Forelimb muscle (tissue), 1 donor: ENCODE measurements at places on chromosomes 1 and 21.

DNA sequence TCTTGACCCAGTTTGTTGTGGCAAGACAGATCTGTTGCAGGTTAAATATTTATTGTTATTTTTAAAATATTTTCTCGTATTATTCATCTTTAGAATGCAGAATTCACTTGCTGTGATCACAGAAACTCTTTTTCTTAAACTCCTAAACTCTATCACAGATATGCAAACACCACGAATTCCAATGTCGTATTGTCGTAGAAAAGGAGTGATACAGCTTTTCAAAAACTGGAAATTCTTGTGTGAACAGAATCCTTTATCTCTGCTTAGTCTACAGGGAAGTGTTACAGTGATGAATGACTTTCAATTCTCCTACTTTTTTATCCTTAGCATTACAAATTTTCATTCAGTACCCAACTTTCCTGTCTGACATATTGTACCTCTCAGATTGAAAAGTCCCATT is 1329.5 kb upstream of the B3GALT2 start:
- DNase-seq: no peak

DNA sequence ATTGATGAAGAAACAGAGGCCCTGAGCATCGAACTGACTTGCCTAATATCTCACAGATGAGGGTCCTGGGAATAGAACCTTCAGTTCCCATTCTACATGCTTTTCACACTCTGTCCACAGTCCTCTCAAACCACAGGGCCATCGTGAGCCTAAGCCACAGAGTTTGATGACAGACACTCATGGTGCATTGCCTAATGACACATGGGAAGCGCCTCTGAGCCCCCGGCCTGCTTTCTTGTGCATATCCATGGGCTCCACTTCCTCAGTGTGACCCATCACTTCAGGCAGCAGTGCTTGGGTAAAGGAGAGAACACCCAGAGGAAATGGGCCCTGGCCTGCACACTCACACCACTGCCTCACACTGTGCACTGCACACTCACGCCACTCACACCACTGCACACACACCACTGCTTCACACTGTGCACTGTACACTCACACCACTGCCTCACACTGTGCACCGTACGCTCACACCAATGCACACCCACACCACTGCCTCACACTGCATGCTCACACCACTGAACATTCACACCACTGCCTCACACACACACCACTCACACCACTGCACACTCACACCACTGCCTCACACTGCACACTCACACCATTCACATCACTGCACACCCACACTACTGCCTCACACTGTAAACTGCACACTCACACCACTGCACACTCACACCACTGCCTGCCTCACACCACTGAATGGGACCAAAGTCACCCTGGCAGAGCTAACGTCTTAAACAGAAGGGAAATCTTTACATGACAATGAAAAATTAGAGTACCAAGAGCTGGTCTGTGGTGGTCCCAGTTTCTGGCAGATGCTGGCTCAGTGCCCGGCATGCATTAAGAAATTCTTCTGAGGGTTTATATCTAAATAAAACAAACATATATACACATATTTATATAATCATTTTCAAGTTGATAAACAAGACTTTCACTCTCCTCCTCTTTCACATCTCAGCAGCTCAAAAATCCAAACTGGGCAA is 53.0 kb downstream of the KANK4 start:
- DNase-seq: no peak

DNA sequence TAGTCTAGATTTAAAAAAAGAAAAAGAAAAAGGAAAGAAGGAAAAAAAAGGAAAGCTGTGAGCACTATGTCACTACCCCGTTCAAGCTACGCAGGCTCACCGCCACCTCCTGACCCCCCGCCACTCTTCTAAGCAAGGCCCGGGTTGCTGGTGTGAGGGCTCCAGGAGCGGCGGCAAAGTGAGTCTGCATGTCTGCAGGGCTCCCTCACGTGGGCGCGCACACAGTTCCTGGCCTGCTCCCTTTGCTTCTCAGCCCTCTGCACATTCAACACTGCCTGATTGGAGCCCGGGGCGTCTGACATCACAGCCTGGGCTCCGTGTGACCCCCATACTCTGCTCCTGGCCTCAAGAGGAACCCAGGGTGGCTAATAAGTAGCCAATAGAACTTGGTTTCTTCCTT is 81.4 kb upstream of the TLR5 start:
- no peak for DNase-seq

DNA sequence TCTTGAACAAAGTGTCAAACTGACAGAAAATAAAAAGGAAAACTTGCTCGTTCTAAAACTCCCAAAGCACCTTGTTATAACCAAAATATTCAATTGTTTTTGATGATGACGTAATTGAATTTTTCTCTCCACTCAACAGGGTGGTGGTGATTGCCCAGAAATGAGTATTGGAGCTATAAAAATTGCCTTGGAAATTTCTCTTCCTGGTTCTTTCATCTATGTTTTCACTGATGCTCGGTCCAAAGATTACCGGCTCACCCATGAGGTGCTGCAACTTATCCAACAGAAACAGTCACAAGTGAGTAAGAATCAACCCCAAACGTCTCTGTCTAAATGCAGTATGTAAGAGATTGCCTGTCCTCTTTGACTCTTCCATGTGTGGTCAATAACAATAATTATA is 130.1 kb downstream of the HMCN1 start:
- no peak for DNase-seq

- DNase-seq: no peak
Measured at GRCh38 chr1:42684139-42684538, 1.9 kb downstream of the YBX1 start.

DNA sequence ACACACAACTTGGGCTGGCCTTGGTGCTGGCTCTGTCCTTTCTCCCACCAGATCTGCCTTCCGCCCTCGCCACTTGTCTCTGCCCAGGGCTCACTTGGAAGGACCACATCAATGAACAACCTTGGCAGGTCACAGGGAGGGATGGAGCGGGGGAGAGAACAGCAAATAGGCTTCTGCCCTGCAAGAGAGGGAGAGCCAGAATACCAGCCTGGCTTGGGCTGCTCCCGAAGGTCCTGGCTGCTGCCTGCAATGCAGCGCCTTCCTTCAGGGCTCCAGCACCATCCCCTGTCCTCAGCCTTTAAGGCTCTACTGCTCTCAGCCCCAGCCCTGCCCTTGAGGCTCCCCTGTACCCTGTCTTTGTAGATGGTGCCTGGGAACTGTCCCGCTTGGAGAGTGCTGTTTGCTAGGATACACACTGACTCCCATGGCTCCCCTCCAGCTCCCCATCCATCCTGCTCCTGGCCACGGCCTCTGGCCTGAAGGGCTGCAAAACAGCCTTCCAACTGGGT is 43.8 kb downstream of the HIVEP3 start:
- DNase-seq: no peak

DNA sequence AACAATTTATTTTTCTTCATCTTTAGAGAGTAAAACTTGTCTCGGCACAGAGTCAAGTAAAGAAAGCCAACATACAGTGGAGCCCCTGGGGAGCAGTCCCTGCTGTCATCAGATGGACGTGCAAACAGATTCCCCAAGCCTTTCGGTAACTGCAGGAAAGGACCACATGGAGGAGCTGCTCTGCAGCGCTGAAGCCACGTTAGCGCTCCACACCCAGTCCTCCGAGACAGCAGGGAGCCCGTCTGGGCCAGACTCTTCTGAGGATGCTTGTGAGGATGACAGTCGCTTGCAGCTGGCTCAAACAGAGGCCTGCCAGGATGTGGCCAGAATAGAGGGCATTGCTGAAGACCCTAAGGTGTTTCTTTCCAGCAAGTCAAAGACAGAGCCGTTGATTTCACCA is 77.1 kb upstream of the SCCPDH start:
- DNase-seq: peak; percentile 44

DNA sequence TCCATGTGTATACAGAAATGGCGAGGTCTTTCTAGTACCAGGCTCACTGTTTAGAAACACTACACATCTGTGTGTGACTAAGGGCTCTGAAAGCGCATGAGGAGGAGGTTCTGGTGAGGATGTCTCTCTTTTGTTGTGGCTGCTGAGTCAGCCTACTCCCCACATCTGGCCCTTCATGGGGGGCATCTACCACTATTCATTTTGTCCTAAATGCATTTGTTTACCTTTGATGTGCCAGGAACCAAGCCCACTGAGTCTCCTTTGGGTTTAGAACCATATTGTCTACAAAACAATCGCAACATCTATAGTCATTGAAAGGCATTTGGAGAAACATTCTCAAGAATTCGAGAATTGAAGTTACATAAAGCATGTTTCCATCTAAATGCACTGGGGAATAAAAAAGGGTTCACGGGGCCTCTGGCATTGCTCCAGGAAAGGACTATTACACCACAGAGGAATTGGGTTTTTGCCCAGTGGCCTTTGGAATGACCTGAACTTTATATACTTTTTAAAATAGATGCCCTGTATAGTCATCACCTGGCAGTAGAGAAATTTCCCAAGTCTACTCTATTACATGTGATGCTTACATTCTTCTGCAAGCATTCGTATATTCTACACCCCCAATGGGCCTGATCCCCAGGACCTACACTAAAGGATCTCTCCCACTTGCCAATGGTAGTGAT is 35.1 kb upstream of the ADORA3 start:
- DNase-seq: no peak

DNA sequence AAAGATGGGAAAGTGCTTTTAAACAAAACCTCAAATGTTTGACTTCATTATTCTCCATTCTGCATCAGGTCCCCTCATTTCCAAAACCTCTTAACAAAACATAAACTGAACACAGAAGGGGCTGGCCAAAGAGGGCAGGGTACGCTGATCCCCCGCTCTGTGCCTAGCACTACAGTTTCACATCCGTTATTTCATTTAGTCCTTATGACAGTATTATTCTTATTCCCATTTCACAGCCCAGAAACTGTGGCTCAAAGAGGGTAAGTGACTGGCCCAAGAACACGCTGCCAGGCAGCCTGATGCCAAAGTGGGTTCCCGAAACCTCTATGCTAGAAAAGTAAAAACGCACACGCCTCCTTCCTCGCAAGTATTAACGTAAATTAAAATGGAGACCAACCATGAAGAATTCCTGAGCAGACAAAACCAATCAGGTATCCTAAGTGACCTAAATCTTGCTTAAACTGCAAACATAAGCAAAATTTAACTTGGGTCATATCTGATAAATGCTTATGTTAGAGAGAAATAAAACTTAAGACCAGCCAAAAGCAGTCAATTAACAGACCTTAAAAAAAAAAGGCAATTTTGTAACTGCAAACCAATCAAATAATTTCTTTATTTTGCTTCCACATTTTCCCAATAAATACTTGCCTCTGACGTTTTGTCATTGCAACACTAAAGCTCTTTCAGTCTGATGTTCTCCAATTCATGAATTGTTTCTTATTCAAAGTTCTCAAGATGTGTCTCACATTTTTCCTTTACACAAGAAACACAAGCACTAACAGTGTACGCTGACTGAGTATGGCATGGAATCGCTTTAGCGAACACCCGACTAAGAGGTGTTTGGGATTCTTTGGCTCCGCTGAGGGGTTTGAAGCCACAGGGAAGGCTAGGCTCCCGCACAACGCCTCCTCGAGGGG is 653 bp downstream of the CASP9 start:
- DNase-seq: no peak

DNA sequence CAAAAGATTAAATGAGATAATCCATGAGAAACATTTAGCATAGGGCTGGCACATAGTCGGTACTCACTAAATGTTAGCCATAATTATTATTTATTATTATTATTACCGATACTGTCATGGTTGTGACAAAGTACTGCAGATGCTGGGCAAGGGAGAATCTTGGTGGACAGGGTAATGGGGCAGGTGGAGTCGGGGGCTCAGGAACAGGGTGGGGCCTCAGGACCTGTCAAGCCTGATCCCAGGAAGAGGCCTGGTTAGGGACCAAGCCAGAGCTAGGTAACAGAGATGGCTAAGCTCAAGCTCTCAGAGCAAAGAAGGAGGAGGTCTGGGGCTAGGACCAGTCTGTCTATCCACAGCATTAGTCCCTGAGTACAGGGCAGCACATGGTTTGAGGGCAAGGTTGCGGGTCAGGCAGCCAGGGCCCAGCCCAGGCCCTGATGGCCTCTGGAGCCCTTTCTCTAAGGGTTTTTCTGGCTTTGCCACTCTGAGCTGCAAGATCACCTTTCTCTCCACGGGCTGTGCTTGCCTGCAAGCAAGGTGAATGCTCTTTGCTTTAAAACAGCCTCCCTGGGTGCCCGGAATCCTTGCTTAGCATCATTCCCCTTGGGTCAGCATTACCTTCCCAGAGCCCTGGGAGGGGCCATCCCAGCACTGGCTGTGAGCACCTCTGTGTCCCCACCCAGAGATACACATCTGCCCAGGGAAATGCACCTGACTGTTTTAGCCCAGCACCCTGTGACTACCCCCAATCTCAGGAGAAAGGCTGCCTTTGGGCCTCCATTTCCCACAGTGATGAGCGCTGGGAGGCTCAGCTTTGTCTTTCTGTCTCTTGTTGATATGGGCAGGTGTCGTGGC is 572.0 kb downstream of the PTPRU start:
- no peak for DNase-seq

GRCh38 chr1:10791105-10791951 is 5.1 kb downstream of the CASZ1 start:
- no peak for DNase-seq

DNA sequence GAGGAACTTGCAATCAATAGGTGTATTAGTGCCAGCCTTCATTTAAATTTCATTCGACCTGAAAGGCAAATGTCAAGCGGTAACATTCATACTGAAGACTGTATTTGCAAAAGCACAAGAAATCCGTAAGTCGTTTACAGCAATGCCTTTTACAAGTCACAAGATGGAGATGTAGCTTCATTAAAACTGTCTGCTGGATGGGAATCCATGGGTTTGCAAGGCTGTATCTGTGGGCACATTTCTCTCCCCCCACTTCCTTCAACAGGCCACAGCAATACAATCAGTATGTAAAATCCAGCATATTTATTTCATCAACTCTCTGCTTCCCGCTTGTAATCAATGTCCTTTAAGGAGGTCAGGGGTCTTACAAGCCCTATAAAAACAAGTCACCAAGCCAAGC is 147.1 kb downstream of the SLC45A1 start:
- no peak for DNase-seq

- DNase-seq: no peak
Measured at GRCh38 chr1:10736634-10737586, 59.5 kb downstream of the CASZ1 start.

DNA sequence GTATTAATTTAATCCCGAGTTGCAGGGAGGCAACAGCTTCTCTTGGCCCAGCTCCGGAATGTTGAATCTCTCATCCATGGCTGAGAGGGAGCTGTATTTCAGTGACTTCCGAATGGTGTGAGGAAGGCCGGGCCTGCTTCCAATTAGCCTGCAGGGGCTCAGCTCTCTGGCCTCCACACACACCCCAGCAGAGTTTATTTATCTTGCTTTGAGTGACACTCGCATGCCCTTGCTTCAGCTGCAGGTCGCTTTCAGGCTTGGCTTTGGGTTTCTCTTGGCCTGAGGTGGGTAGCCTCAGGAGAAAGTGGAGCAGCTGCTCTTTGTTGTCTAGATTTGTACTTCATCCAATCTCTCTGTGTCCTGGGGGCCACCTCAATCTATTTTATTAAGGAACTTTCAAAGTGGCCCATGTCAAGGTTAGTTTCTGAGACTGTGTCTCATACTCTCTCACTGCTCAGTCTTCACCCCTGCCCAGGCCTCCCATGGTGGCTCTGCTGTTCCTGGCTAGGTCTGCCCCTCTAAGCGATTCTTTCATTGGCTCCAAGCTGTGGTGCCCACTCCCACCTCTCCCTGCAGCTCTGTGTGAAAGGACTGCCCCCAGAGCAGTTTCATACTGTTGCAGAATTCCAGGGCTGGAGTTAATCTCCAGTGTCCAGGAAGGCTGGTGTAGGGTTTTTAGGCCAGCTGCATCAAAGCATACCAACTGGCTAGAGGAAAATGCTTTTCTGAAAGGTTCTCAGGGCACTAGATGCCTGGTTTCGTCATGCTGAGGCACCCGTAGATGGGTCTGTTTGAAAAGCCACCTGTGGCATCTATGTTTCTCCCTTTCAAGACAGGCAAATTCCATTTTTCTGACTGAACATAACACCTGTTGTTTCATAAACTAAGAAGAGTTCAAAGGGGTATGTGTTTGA is 153.5 kb downstream of the PLXNA2 start:
- no peak for DNase-seq
